ENCODE measurements at places on chromosomes 7 and 10.

DNA sequence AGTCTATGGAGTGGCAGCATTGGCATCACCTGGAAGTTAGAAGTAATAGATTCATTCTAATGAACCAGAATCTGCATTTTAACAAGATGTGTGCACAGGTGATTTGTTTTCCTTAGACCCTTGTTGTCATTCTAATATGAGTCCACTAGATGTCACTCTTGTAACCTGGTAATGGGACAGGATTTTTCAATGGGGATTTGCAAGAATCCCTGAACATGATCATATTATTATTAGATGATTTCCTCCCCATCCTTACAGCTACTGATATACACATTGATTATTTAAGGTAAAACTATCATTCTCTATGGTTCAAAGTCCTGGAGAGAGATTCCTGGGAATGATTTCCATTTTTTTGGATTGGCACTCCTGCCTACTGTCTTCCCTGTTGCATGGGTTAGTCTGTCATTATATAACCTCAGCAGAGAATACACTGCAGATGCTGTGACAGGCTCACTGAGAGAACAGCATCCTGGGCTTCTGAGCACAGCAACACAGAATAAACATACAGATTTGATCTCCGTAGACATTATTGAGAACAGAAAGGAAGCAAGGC is 194.9 kb downstream of the SUGCT start:
- no peak for DNase-seq

GRCh38 chr7:16671811-16672210 is 25.8 kb downstream of the BZW2 start:
- no peak for DNase-seq

DNA sequence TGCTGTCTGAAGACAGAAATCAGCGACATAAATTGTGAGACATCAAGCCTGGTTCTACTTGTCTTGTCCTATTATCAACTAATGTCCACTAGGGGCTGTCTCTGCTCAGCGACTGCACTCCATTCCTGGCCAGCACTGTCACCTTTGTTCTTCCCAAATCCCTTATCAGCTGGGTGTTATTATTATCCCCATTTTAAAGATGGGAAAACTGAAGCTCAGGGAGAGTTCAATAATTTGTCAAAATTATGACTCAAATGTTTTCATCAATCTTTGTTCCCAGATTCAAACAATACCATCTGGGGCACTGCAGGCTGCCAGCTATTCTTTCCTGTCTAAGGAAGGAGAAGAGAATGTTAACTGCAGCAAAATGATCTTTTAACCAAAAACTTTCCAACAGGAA is 431.6 kb upstream of the NFE2L3 start:
- no peak for DNase-seq

- DNase-seq, result no peak
Observed at GRCh38 chr10:55233505-55233904, 432.5 kb upstream of the PCDH15 start.

GRCh38 chr7:115038158-115038557 is 116.3 kb downstream of the MDFIC start:
- DNase-seq, result no peak

DNA sequence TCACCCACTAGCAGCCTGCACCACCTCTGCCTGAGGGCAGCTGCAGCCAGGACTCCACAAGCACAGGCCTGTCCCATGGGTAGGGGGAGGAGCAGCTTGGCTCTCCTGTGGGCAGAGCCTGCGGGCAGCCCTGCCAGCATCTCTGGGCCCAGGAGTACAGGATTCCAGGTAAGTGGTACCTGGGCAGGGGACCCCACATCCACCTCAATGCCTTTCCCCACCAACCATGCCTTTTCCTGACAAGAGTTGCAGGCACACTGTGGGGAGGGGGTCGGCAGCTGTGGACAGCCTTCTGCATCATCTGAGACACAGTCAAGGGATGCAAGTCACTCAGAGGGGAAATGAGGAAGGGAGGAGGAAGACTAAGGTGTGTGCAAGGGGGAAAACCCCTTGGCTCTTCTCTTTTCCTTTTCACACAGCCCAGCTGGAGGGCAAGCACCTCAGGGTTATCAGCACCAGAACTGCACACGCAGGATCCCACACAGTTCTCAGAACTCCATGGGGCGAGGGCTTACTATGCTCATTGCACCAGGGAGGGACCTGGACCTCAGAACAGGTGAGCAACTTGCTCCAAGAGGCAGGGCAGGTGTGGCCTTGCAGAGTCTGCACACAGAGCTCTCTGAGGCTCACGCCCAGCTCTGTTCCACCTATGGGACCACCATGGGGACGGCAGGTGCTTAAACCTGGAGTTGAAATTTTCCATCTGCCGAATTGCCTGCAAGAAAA is 16.5 kb upstream of the ANTXRL start:
- no peak for DNase-seq

DNA sequence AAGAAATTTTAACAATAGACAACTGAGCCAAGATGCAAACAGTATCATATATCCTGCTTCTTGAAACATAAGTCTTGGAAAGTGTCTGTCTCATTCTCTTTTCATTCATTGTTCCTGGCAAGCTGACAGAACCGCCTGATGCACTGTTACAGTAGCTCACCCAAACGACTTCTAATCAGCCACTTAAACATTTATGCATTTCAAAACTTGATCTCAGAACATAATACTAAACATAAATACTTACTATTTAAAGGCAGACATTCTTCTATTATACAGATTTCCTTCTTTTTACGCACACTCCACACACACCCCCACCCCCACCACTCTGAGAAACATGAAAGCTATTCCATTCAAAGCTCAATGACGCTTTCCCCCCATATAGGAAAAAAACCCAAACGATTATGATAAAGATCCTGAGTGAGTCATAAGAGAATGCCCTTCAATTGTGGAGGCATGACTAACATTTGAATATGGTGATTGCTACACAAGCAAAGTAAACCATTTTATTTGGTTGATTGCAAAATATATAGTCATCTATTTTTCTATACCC is 30.5 kb downstream of the SHTN1 start:
- DNase-seq, result no peak

- DNase-seq, result no peak
Observed at GRCh38 chr7:107213193-107213788, 44.5 kb downstream of the HBP1 start.

DNA sequence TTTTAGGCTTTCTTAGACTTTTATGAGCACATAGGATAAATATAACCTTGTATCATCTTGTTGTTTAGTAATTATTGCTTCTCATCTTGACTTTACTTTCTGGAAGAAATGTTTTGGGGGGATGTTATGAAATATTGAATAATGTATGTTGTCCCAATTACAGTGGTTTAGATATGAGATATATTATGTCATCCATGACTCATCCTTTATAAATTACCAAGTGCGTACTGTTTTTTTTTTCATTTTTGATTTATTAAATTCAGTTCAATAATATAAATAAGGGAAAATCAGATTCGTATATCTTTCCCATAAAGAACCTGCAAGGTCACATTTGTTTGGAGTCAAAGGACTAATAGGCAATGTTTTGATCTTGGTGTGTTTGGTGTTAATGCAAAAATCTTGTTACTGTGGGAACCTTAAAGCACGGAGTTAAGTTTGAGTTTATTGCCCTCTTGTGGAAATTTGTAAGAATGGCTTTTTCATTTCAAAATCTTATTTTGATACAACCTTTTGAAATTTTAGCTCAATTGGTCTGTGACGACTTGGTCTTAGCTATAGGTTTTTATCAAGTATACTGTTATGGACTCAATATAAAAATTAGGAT is 108.6 kb downstream of the SRI start:
- DNase-seq, result no peak

GRCh38 chr7:55438757-55439525 is 73.8 kb downstream of the LANCL2 start:
- DNase-seq, result no peak

DNA sequence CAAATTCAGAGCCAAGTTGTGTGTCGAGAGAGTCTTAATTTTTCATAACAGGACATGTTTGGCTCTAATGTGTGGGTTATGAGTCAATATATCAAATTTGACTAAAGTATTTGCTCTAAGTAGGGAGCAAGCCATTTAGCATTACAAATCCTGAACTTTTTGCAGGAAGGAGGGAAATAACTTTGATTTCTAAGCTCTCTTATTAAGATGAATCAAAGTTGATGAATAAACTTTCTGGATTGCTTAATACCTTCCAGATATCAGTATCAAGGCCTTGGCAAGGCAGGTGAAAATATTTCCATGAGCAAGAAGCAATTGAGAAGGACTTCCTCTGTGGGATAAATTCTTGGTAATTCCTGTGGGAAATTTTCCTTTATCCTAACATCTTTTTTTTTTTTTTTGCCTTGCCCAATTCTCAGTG is 258.8 kb downstream of the AHR start:
- no peak for DNase-seq

GRCh38 chr10:117860823-117861222 is 185.9 kb downstream of the RAB11FIP2 start:
- no peak for DNase-seq

GRCh38 chr10:131650169-131650705 is 250.6 kb upstream of the PPP2R2D start:
- no peak for DNase-seq

DNA sequence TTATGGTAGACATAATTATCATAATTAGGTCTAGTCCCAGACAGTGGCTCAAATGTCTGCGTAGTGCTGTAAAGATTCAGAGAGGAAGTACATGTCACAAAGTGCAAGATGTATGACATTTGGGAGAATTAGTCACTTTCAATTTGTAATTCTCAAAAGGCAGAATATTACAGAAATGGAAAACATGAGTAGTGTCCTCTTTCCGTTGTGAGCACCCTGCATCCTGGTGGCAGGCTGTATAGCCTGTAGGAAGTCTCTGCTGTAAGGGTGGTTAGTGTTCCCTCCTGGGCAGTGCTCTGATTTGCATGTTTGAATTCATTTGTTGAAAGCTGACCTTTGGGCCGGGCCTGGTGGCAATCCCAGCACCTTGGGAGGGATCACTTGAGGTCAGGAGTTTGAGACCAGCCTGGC is 17.0 kb downstream of the CDK14 start:
- no peak for DNase-seq

DNA sequence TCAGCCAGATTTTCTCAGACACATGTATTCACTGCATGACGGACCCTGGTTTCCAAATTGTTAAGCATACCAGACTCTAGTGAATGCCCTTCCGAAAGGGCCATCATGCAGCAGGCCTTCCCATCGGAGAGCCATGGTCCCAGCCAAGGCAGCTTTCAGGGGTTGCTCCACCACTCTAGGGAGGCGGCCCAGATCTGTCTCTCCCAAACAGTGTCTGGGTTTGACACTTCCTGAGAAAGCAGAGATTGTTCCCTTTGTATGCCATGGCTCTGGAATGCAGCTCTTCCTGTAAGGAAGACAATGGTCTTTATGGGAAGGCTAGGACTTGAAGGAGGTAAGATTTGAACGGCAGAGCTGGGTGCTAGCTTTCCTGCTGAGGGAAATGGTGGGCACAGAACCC is 178.8 kb upstream of the BMPER start:
- no peak for DNase-seq

- DNase-seq, result peak; percentile 46
Observed at GRCh38 chr7:3378390-3379150, 77.5 kb downstream of the SDK1 start.

DNA sequence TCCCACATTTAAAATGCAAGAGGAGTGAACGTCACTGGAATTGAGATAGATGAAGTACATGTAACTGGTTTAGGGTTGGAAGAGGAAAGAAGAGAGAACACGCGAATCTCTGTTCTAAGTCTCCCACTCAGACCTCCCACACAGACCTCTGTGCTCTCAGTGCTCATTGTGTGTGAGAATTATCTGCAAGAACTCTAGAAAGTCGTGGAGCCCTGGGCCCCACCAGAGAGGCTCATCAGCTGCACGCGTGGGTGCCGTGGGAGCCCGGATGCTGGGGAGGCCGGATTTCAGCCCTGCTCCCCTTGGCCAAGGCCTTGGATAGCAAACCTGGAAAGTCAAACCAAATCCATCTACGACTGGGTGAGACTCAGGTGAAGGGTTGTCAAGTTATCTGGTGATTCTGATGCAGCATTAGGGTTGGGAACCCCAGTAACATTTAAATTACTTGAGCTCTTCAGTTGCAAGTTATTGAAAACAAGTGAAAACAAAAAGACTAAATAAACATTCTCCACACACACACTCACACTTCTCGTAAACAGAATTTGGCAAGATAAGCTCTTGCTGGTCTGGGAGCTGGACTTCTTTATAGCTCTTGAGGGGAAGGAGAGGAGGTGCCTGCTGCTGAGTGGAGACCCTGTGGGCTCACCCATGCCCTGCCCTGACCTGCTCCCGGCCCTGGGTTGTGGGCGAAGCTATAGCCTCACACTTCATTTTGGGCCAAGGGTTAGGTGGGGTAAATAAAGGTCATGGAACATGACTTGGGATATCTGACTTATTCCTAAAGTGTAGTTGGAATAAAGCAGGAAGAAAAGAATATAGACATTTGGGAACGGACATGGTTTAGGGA is 250.3 kb downstream of the ADARB2 start:
- no peak for DNase-seq

DNA sequence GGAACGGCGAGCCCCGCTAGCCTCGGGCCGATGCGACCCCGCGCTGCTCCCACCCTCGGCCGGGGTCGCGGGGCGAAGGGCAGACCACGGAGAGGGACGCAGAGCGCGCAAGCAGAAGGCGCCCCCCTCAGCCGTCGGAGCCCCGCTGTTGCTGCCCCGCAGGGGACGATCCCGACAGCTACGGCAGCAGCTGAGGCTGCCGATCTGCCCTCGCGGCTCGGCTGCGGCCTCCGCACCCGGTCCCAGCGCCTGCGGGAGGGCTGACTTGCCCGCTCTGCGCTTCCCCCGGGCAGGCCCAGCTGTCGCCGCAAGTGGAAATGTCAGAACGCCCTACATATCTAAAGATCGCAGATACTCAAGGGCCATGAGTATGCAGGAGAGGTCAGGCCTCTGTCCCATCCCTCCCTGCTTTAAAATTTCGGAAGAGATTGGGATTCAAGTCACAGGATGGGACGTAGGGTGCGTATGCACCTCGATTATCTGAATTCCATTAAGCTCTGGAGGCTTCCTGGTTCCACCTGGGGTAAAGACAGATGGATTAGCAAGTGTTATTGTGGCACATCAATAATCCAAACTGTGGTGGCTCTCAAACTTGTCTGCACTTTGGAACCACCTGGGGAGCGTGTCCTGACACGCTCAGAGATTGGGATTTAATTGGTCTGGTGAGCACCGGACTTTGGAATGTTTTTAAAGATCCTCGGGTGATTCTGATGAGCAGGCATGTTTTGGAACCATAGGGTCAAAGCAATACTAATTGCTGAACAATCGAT is at the start of gene CRPPA:
Gene CRPPA (minus strand): TSS at position 206 of the 770 bp plus-strand sequence. CDS start 216 bp downstream, outside the sequence.
- peak; percentile 83 for DNase-seq

DNA sequence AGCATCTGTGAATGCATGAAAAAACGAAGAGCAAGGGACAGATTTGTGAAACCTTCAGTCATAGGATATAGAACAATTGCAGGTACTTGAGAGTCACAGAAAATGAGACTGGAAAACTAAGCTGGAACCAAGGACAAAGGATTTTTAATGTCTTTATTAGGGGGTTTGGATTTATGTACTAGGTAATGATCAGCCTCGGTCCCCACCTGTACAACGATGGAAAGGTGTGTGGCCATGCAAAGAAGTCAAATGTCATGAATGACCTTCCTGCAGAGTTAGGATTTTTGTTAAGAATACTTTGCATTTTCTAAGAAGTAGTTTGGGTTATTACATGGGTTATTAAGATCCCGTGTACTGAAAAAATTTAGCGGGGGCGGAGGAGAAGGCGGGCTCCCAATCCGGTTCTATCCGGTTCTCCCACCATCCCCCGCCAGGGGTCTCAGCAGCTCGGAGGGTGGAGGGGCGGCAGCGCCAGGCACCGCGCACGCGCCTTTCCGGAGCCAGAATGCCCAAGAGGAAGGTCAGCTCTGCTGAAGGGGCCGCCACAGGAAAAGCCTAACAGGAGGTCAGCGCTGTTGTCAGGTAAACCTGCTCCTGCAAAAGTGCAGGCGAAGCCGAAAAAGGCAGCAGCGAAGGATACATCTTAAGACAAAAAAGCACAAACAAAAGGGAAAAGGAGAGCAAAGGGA is 327.5 kb upstream of the PLXDC2 start:
- peak; percentile 42 for DNase-seq

GRCh38 chr10:130246113-130246512 is 109.9 kb downstream of the GLRX3 start:
- no peak for DNase-seq
